ENCODE measurements at places on chromosomes 2 and 18. TPM values are rescaled to one million over a fixed set of nuclear protein-coding genes. Genes with fewer than 3 reads are reported as not detected.

DNA sequence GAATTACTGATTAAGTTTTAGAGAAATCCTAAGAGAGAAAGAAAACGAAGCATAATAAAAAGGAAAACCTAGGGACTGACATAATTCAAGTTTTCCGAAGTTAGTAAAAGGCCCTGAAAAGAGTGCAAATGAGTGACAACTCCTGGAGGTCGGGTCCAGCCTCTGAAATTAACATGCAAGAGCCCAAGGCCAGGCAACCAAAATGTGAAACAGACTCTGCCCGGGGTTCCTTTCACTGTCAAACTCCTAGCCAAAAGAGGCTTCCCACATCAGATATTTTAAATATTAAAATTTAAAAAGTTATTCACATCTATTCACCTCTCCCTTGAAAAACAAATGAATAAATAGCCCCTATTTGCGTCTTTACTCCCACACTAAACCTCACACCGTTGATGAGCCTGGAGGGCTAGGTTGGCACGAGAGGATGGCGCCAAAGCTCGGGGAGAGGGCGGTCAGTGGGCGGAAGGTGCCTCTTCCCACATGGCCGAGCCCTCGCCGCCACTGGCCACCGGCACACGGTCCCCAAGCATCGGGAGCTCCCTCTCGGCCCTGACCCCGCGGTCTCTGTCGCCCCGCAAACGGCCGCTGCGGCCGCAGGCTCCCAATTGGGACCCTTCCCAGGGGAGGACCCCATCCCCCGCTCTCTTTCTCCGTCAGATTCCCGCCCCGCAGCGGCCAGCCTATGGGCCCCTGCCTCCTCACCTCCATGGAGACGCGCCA, 630 bp downstream of the PPM1G start:
- H3K27ac ChIP-seq: peak overlapping the region; percentile 90
- no peaks in the 10 kb centered on the region for H3K27me3 ChIP-seq
- H3K36me3 ChIP-seq: peaks cover 32% of the 10 kb centered on the region

DNA sequence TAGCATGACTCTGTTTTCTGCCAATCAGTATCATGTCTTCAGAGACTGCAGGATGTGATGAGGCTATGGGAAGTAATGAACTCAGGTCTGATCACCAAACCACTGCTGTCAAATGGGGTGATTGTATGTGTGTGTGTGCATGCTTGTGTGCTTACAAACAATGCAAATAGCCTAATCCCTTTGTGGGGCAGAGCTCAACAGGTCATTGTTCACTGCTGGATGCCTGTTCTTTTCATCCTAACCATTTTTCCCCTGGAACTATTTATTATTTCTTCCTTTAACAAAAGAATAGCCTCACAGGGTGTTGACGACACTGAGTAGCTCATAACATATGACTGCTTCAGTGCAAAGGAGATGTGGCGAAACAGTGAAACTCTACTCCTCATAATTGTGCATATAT, 55.9 kb downstream of the NXPH2 start:
- H3K36me3 ChIP-seq: no peaks in the 10 kb centered on the region
- no peak overlapping the region for H3K4me3 ChIP-seq
- H3K27ac ChIP-seq: no peak overlapping the region
- H3K4me1 ChIP-seq: no peaks in the 10 kb centered on the region

The NMS gene
- not detected for polyA plus RNA-seq

DNA sequence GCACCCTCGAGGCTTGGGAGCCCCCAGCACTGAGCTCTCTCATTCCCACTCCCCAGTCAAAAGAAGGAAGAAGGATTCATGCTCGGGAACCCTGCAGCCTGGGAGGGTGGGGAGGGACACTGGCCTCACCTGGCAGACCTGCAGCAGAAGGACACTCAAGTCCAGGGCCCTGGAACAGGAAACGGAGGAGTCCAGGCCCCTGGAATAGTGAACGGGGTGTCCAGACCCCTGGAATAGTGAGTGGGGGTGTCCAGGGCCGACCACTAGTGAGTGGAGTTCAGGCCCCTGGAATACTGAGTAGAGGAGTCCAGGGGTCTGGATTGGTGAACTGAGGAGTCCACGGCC, 292.5 kb downstream of the NDUFA10 start:
- H3K4me3 ChIP-seq: no peak overlapping the region
- peak; percentile 20 for DNase-seq
- H3K36me3 ChIP-seq: no peaks in the 10 kb centered on the region
- H3K27ac ChIP-seq: no peak overlapping the region
- H3K4me1 ChIP-seq: peaks cover 4% of the 10 kb centered on the region

The IL36A gene
- polyA plus RNA-seq: not detected

GRCh38 chr2:56109994-56110393, 73.8 kb upstream of the CCDC85A start:
- H3K27ac ChIP-seq: no peak overlapping the region
- no peaks in the 10 kb centered on the region for H3K36me3 ChIP-seq
- H3K27me3 ChIP-seq: no peaks in the 10 kb centered on the region
- no peak overlapping the region for H3K4me3 ChIP-seq

DNA sequence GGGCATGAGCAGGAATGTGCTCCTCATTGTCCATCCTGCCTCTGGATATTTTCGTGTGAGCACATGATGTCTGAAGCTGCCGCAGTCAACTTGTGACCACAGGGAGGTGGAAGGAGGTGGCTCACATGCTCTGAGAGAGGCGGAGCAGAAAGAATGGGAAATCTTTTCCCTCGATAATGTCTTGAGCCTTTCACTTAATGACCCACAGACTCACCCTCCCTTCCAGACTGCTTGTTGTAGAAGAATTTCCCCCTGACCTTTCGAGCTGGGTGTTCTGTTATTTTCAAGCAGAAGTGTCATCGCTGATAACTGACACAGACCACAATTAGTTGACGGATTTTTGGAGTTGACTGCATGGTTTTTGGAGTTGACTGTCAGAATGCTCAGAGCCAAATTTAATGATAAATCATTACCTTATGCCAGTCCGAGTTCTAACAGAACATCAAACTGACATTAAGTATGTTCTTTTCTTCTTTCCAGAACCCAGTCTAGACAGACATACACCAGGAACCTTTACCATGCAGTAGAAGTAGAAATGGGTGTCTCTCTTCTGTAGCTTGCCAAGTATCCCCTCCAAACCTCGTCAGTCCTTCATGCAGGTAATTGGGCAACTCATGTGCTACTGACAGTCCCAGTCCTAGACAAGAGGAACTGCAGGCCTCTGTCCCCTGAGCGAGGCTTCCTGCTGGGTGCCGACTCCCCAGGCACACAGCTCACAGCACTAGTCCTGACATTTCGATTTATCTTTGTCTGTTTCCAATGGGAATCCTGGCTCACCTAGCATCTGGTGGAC, 29.4 kb upstream of the RTTN start:
- no peak overlapping the region for H3K4me3 ChIP-seq
- H3K27ac ChIP-seq: no peak overlapping the region
- DNase-seq: no peak
- H3K4me1 ChIP-seq: no peaks in the 10 kb centered on the region

GRCh38 chr2:47043142-47043890, 111.8 kb downstream of the STPG4 start:
- H3K27ac ChIP-seq: peak overlapping the region; percentile 68
- H3K36me3 ChIP-seq: peaks cover 96% of the 10 kb centered on the region
- DNase-seq: peak; percentile 82
- no peak overlapping the region for H3K4me3 ChIP-seq
- H3K4me1 ChIP-seq: peaks cover 36% of the 10 kb centered on the region
- no peaks in the 10 kb centered on the region for H3K27me3 ChIP-seq

GRCh38 chr2:198916548-198917080, 541.1 kb downstream of the SATB2 start:
- no peaks in the 10 kb centered on the region for H3K36me3 ChIP-seq
- no peaks in the 10 kb centered on the region for H3K27me3 ChIP-seq
- no peaks in the 10 kb centered on the region for H3K4me1 ChIP-seq
- no peak overlapping the region for H3K4me3 ChIP-seq
- no peak for DNase-seq
- H3K27ac ChIP-seq: no peak overlapping the region

DNA sequence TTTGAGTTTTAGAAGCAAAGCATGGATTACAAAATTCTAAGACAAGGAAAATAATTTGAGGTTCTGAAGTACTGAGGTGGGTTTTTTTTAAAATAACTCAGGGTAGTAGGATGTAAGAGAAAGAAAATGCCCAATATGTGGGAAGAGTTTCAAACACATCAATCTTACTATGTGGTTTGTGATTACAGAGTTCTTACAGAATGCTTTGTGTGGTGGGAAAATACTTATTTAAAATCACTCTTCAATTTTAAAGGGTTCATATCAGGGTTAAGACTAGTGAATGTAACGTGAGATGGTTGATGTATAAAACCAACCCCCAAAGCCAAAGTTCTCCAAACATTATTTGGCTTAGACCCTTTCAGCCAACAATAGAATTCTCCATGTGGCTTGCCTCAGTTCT, 173.5 kb downstream of the UBE2E3 start:
- no peaks in the 10 kb centered on the region for H3K27me3 ChIP-seq
- H3K4me1 ChIP-seq: peaks cover 23% of the 10 kb centered on the region
- no peak for DNase-seq

The TNFRSF11A gene
- 0.29 TPM for polyA plus RNA-seq

DNA sequence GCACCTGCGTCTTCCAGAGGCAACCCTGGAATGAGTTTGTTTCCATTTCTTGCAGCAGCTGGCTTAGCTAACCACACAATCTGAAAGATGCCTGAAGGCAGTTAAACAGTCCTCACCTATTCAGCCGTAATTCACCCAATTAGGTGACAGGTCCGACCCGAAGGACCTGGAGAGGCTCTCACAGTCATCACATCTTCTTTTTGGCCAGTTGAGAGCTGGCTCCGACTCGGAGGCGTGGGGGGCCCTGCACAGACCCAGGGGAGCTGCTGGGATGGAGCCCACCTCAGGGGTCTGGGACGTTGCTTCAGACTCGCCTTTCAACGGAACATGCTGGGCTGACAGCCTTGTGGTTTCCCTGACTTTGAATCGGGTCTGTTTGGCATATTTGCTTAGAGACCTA, 187.3 kb downstream of the RTP5 start:
- peaks cover 24% of the 10 kb centered on the region for H3K27me3 ChIP-seq
- no peaks in the 10 kb centered on the region for H3K4me1 ChIP-seq
- H3K36me3 ChIP-seq: no peaks in the 10 kb centered on the region
- no peak overlapping the region for H3K4me3 ChIP-seq

The CDH7 gene
- polyA plus RNA-seq: not detected

DNA sequence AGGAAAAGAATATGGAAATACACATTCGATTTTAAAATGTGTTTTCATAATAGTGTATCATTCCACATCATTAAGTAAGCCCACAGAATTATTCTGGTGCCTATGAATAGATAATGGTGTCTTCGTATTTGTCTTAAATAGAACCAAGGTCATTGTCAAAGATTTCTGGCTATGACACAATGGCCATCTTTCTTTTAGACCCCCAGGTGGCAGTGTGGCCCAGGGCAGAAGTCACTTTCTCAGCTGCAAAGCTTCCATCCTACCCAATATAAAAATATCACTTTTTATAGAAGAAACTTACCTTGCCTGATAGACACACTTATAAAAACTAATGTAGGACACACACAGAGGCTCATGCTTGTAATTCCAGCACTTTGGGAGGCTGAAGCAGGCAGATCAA, 57.5 kb downstream of the ZRANB3 start:
- H3K36me3 ChIP-seq: no peaks in the 10 kb centered on the region
- no peaks in the 10 kb centered on the region for H3K27me3 ChIP-seq
- H3K27ac ChIP-seq: no peak overlapping the region
- DNase-seq: no peak
- no peak overlapping the region for H3K4me3 ChIP-seq

- no peaks in the 10 kb centered on the region for H3K4me1 ChIP-seq
- no peak for DNase-seq
- H3K36me3 ChIP-seq: no peaks in the 10 kb centered on the region
- H3K4me3 ChIP-seq: no peak overlapping the region
- H3K27ac ChIP-seq: no peak overlapping the region
These were observed 55.2 kb downstream of the CCDC88A start for GRCh38 chr2:55364189-55365055.

The IL36RN gene
- not detected for polyA plus RNA-seq

The CNDP1 gene
- polyA plus RNA-seq: 0.13 TPM

DNA sequence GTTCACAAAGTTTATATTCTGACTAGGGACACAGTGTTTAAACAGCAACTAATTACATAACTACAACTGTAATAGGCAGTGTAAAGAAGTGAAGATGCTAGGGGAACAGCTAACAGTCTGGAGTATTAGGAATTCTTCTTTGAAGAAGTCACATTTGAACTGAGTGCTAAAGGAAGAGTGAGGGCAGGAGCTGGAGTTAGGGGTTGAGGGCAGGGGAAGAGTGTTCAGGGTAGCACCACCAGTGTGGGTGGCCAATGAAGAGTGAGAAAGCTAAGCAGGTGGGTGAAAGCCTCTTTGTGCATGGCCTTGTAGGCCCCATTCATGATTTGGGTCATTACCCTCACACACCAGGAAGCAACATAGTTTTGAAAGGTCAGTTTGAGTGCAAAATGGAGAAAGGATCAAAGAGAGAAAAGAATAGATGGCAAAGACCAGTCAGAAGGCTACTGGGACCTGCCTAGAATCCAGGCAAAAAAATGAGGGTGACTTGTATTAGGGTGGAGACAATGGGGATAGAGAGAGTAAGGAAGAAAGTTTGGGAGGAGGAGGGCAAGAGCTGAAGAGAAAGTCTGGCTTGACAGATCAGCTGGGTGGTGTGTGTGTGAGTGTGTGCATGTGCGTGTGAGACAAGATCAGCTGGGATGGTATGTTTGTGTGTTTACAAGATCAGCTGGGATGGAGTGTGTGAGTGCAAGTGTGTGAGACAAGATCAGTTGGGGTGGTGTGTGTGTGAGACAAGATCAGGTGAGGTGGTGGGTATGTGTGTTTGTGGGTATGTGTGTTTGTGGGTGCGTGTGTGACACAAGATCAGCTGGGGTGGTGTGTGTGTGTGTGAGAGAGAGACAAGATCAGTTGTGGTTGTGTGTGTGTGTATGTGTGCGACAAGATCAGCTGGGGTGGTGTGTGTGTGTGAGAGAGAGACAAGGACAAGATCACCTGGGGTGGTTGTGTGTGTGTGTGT, 43.6 kb upstream of the AGPS start:
- H3K4me1 ChIP-seq: peaks cover 18% of the 10 kb centered on the region
- H3K36me3 ChIP-seq: no peaks in the 10 kb centered on the region
- H3K27ac ChIP-seq: no peak overlapping the region
- no peaks in the 10 kb centered on the region for H3K27me3 ChIP-seq
- no peak for DNase-seq
- H3K4me3 ChIP-seq: no peak overlapping the region

All from spleen (tissue), 13 donors.